ENCODE measurements at places on chromosomes 5 and 9. TPM values are rescaled to one million over a fixed set of nuclear protein-coding genes. Genes with fewer than 3 reads are reported as not detected.

The OR1J2 gene
- polyA plus RNA-seq: not detected

The RMRP gene
- 1.8 TPM for polyA plus RNA-seq

The NRARP gene
- polyA plus RNA-seq: 14.0 TPM

The PLAC8L1 gene
- 2.4 TPM for polyA plus RNA-seq

The TSSK1B gene
- polyA plus RNA-seq: 0.06 TPM

The MSX2 gene
- polyA plus RNA-seq: 7.3 TPM

The ANKRD34B gene
- polyA plus RNA-seq: 2.8 TPM

The ENC1 gene
- 314 TPM for polyA plus RNA-seq

The PDE6A gene
- polyA plus RNA-seq: 0.24 TPM

The NDST1 gene
- 79.3 TPM for polyA plus RNA-seq

The SET gene
- polyA plus RNA-seq: 461 TPM

The ZNG1A gene
- 38.9 TPM for polyA plus RNA-seq
